ENCODE measurements at places on chromosomes 5 and 9.

- DNase-seq, result no peak
Measured at GRCh38 chr5:149795360-149795759, 65.2 kb downstream of the PPARGC1B start.

DNA sequence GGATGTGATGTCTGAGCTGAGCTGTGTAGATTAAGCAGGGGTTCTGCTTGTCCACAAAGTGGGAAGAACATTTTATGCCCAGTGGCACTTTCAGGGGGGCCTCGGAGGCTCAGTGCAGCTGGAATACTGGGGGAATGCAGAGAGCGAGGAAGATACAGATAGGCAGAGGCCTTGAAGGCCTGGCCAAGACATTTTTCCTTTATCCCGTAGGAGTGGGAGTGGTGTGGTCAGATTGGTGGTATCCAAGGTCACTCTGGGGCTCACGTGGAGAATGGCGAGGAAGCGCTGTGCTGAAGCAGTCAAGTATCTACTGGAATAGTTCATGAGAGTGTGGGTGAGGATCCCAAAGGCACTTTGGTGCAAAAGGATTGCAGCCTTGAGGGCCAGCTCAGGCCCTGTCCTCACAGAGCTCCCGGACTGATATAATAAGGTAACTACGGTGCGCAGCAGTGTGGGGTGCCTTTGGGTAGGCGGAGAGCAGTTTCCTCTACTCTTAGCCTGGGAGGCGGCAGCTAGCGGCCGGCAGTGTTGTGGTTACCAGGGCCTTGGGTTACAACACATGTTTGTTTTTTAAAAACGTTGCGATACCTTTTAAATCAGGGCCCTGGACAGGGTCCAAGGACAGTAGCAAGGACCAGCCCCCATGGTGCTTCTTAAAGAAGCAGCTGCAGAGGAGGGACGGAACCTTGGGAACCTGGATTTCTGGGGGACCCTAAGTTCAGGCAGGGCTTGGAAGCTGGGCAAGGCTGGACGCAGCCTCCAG is 10.8 kb upstream of the CCDC69 start:
- no peak for DNase-seq

- no peak for DNase-seq
Measured at GRCh38 chr5:3010301-3010952, 258.9 kb upstream of the IRX2 start.

DNA sequence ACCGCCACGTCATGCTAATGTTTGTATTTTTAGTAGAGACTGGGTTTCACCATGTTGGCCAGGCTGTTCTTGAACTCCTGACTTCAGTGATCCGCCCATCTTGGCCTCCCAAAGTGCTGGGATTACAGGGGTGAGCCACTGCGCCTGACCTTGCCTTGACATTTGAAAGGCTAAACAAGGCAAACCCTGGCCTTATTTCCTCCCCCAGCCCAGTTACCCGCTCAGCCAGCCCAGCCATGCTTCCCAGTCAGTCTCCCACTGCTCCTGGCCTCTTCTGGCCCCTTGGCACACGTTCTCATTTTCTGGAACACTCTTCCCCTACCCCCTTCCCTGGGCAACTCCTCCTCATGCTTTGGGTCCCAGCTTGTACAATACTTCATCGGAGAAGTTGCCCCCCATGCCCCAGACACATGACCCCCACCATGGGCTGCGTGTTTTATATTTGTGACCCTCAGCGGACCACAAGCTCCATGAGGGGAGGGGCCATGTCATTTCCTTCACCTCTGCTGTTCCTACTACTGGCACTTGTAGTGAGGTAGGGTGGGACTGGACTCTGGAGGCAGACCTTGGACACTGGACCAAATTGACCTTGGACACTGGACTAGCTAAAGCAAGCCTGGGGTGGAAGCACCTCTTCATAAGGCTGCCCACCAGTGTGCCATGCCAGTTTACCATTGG is 94.4 kb upstream of the IER5L start:
- no peak for DNase-seq

GRCh38 chr9:21890696-21891095 is 88.3 kb downstream of the MTAP start:
- no peak for DNase-seq

DNA sequence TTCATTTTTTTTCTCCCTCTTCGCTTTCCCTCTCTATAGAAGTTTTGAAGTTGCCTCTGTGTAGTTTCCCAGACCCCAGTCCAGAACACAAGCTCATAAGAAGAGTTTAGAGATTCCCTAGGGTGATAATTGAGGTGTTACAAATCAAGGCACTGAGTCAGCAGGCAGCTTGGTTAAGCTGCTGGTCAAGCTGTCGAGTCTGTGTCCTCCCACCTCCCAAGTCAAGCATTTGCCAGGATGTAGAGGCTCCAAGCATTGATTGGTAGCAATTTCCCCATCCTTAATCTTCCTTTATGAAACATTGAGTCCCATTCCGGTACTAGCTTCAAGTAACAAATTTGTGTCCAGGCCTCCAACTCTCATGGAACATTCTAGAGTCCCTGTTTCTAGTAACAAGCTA is 47.5 kb upstream of the SLC1A1 start:
- DNase-seq, result no peak

GRCh38 chr5:26553079-26553478 is 485.3 kb downstream of the CDH9 start:
- DNase-seq, result no peak

- DNase-seq, result no peak
Measured at GRCh38 chr9:116467740-116468351, 219.3 kb upstream of the TRIM32 start.

DNA sequence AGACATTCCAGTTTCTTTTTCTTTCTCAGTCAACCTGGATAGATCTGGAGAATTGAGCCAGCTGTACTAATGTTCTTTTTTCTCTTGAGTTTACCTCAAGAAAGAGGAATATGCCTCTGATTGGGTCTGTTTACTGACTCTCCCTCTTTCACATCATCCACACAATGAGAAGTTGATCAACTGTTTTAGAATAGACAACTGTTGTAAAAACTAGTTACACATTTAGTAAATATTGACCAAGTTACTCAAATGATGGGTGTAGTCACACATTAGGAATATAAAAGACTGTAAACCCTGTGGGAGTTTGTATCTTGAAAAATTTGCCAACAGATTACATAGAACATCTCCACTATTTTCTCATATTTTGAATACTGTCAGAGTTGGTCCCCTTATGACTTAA is 330.8 kb downstream of the FER start:
- no peak for DNase-seq

DNA sequence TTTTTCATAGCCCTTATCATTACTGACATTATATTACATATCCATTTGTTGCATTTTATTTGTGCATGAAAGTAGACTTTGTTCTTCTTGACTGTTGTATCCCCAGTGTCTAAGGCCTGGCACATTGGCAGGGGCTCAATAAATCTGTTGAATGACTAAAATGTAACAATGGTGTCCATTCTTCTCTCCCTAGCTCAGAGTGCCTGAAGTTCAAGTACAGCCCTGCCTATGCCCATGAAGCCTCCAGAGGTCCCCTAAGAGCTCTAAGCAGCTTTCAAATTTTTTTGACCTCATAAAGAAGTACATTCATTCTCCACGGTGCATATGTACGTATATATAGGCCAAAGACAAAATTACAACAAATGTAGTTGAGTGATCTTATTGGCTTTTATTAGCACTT is 4.2 kb upstream of the BSPRY start:
- DNase-seq, result no peak

- DNase-seq, result no peak
Measured at GRCh38 chr9:76980566-76980965, 38.9 kb upstream of the FOXB2 start.

DNA sequence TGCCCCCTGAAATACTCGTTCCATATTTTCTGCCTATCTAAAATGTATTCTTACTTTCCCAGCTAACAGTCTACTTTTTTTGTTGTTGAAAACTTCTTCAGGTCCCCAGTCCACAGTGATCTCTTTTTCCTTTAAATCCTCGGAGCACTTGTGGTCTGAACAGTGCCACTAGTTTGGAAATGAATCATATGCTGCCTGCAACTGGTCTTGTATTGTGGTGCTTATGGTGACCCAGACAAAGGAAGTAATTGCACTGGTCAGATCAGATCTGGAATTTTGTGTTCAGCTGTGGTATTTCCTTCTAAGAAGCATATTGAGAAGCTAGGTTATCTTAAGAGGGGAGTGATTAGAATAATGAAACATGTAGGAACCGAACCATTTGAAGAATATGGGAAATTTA is 2.9 kb downstream of the UNC13B start:
- no peak for DNase-seq

DNA sequence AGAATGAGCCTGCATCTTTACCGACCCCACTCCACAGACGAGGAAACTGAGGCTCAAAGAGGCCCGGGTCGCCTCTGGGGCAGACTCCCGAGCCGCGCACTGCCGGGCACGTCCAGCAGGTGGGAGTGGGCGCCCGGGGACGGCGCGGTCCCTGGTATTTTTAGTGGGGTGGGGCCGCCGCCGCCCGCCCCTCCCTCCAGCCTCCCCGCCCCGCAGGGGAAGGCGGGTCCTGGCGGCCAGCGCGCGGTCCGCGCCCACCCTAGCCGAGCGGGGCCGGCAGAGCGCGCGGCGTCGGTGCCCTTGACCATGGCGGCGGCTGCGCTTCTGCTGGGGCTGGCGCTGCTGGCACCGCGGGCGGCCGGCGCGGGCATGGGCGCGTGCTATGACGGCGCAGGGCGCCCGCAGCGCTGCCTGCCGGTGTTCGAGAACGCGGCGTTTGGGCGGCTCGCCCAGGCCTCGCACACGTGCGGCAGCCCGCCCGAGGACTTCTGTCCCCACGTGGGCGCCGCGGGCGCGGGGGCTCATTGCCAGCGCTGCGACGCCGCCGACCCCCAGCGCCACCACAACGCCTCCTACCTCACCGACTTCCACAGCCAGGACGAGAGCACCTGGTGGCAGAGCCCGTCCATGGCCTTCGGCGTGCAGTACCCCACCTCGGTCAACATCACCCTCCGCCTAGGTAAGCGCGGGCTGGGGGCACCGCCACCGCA is at the start of gene LAMC3:
TSS of gene LAMC3 (plus strand) at position 266 of the 710 bp plus-strand sequence. CDS start at position 307, 41 bp downstream.
- no peak for DNase-seq

GRCh38 chr9:76570826-76571225 is 111.8 kb downstream of the GCNT1 start:
- DNase-seq, result no peak

- DNase-seq, result no peak
Measured at GRCh38 chr5:135834639-135835529, at the start of gene SLC25A48. Gene SLC25A48, plus strand, starts transcription at chr5:135834663. Its CDS starts 185 bp downstream, at chr5:135834848.

- no peak for DNase-seq
Measured at GRCh38 chr5:62886603-62887315, 308.1 kb downstream of the LRRC70 start.

Measured in naive thymus-derived CD8-positive, alpha-beta T cell (primary cell).